ENCODE measurements at places on chromosomes 2 and 18. TPM values are rescaled to one million over a fixed set of nuclear protein-coding genes. Genes with fewer than 3 reads are reported as not detected.

C2orf15 gene
- total RNA-seq, result 0.11 TPM

POTEJ gene
- 0.26 TPM for total RNA-seq

ASAP2 gene
- total RNA-seq, result 30.5 TPM

LYG2 gene
- not detected for total RNA-seq

SLC14A1 gene
- total RNA-seq, result not detected

IL18R1 gene
- total RNA-seq, result under 0.01 TPM

SLC25A12 gene
- 10.3 TPM for total RNA-seq

SERPINB4 gene
- not detected for total RNA-seq

MAP3K19 gene
- total RNA-seq, result not detected

L3MBTL4 gene
- total RNA-seq, result 8.8 TPM

NOSTRIN gene
- 0.22 TPM for total RNA-seq

ATL2 gene
- total RNA-seq, result 48.0 TPM

STPG4 gene
- total RNA-seq, result 0.17 TPM

PID1 gene
- 0.11 TPM for total RNA-seq

KIAA2012 gene
- not detected for total RNA-seq

SIGLEC15 gene
- not detected for total RNA-seq

ERMN gene
- not detected for total RNA-seq
